ENCODE measurements at places on chromosomes 3 and 15.

- no peak for DNase-seq
Observed at GRCh38 chr3:44931791-44932190, 44.2 kb downstream of the ZDHHC3 start.

DNA sequence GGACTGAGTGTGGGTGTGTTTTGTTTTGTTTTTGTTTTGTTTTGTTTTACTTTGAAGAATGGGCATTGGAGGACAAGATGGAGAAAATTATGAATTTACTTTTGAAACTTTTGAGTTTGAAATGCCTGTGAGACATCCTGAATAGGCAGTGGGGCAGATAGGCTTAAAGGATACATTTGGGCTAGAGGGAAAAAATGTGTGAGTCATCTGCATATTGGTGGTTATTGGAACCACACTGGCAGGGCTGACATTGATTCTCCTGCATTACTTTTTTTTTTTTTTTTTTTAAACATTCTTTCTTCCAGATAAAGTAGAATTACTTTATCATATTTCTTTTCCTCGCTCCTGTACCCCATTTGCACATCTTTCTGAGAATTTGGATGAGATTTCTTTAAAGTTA is 56.1 kb downstream of the CALML4 start:
- DNase-seq, result no peak

- no peak for DNase-seq
Observed at GRCh38 chr3:20700714-20701113, 514.7 kb upstream of the SGO1 start.

DNA sequence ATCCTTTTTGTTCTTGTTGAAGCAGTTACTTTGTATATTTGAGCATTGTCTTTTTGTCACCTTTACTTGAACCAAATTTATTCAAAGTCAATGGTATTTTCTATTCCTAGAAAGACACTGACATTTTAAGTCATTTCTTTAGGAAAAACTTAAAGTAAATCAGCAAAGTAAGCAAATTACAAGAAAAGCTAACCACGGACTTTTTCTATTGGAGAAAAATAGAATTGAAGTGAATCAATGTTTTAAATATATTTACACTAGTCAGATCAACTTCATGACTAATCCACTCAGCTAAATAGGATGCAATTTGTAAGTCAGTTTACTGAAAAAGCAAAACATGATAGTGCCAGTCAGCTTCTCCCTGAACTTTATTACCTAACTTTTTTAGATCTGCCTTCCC is 733.8 kb upstream of the ALCAM start:
- DNase-seq, result no peak

GRCh38 chr3:31621314-31621713 is 88.6 kb downstream of the STT3B start:
- DNase-seq, result no peak

- no peak for DNase-seq
Observed at GRCh38 chr15:96354731-96355567, 24.4 kb downstream of the NR2F2 start.

GRCh38 chr3:149180057-149180573 is 41.5 kb downstream of the CP start:
- DNase-seq, result no peak

DNA sequence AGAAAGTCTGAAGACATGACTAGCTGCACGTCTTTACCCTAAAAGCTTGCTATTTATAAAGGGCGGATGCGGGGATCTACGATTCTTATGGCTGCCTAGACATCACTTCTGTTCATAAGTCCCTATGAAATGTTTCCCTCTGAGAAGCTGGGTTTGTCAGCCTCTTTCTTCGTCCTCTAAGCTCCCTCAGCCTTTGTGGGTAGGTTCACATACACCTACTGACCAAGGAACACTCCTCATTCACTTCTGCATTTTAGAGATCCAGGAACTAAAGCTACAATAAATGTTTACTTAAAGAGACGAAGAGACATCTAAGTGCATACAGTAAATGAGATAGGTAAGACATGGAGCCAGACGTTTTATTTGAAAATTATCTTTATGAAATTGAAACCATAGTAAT is 16.7 kb upstream of the RAMAC start:
- DNase-seq, result no peak

- no peak for DNase-seq
Observed at GRCh38 chr3:14267976-14268375, 89.4 kb downstream of the LSM3 start.

GRCh38 chr3:73326396-73326795 is 264.9 kb downstream of the EBLN2 start:
- no peak for DNase-seq

GRCh38 chr15:37733628-37734027 is 200.8 kb upstream of the TMCO5A start:
- no peak for DNase-seq

GRCh38 chr3:27325419-27325818 is 43.8 kb downstream of the NEK10 start:
- DNase-seq, result no peak

DNA sequence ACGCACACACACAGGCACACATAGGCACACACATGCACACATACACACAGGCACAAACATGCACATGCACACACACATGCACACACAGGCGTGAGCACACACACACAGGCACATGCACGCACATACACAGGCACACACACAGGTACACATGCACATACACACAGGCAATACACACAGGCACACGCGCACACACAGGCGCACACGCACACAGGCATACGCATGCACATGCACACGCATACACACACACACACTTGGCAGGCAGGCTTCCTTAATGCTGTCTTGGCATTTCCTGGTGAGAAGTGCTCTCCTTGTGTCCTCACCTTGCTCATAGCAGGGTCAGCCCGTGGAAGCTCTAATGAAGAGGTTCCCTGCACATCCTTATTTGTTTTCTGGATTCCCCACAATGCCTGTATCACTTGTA is 8.4 kb upstream of the SLCO2A1 start:
- DNase-seq, result no peak

- no peak for DNase-seq
Observed at GRCh38 chr3:148002705-148003205, 593.6 kb downstream of the ZIC1 start.

DNA sequence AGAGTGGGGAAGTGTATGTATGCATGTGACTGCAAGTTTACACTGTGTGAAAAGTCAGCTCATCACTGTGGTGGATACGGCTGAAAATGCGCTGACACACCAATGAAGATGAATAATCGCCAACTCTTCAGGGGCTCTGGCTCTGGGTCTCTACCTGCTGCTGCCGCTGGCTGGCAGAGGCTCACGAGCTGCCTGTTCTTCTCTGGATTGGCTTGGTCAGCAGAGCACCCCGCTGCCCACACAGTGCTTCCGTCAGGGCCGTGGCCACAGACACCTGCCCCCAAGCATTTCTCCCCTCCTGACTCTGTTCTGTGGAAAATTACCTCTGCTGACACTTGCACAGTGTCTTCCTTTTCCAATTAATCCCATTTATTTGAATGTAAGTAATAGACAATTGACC is 215.5 kb downstream of the GAP43 start:
- DNase-seq, result no peak

DNA sequence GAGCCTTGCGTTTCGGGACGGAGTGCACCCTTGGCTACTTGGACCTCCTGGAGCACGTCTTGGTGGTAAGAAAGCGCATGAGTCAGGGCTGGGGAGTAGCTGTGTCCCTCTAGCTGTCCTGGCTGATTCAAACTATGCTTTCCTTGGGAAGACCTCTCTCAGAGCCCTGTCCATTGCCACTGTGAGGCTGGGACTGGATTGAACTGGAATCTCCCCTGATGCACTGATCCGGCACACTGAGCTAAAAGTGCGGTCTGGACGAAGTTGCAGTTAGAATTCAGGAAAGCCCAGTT is 232.6 kb upstream of the TPM1 start:
- DNase-seq, result no peak

- no peak for DNase-seq
Observed at GRCh38 chr3:39972508-39972907, 163.1 kb downstream of the MYRIP start.

DNA sequence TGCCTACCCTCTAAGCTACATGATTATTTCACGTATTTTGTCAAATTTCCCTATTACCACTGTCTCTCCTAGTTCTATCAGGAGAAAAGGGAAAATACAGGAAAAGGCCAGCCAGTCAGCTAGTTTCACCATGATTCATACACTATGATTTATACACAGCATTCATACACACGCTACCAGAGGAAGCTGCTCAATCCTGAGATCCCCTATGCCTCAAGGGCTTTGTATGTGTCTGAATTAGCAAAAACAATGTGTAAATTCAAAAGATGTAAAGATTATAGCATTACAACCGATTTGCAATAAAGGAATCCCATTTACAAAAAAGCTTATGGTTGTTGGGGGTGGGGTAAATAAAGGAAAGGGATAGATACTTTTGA is 3.1 kb upstream of the ACKR4 start:
- DNase-seq, result no peak
